Stimulated activated CD4-positive, alpha-beta T cell treated with anti-CD3 and anti-CD28 coated beads, Interleukin-1b, Interleukin-23, amount 100 ng/mL, for 1 hour (primary cell): ENCODE measurements at places on chromosomes 2 and 18.

- no peak for DNase-seq
Measured at GRCh38 chr2:43605079-43605655, 9.3 kb upstream of the THADA start.

- no peak for DNase-seq
Measured at GRCh38 chr2:1814616-1815015, 70.3 kb upstream of the PXDN start.

- no peak for DNase-seq
Measured at GRCh38 chr18:49227441-49228165, 232.8 kb downstream of the DYM start.

GRCh38 chr2:70118798-70119454 lies 31.6 kb downstream of the PCBP1 start:
- no peak for DNase-seq

DNA sequence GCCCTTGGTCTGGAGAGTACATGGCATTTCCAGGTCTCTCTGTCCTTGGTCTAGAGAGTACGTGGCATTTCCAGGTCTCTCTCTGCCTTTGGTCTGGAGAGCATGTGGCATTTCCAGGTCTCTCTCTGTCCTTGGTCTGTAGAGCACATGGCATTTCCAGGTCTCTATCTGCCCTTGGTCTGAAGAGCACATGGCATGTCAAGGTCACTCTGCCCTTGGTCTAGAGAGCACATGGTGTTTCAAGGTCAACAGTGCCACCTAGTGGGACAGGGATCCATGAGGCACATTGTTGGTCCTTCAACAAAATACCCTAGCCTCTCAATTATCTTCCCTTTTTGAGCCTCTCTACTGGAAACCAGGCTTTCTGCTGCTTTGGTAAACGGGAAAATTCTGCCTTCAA lies 250.2 kb downstream of the OTX1 start:
- DNase-seq = no peak

GRCh38 chr18:49757513-49758262 lies 55.6 kb downstream of the ACAA2 start:
- no peak for DNase-seq

- no peak for DNase-seq
Measured at GRCh38 chr2:55459279-55459678, 39.6 kb upstream of the CCDC88A start.

GRCh38 chr2:75603477-75603876 lies 42.7 kb upstream of the EVA1A start:
- no peak for DNase-seq

GRCh38 chr2:194062401-194062800 lies 1594.6 kb upstream of the SLC39A10 start:
- no peak for DNase-seq

GRCh38 chr2:9596621-9597311 lies 34.0 kb downstream of the YWHAQ start:
- DNase-seq = no peak

- no peak for DNase-seq
Measured at GRCh38 chr2:1788478-1788959, 44.2 kb upstream of the PXDN start.

DNA sequence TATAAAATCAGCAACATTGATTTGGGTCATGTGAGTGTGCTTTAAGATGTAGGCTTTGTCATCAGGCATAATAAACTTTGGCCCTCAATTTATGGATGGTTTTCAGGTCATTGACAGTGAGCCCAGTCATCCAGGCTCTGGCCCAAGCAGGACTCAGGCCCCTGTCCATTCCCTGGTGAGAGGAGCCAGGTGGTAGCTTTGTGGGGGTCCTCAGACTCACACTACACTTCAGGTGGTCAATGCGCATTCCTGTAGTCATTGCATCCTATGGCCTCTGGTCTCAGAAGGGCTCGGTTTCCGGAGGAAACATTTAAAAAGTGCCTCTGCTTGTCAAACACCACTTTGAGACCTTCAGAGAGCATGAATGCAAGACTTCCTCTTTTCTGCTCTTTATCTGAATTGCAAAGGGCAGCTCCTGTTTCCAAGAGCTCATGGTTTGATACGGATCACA lies 20.2 kb downstream of the LGALSL start:
- no peak for DNase-seq

- DNase-seq = no peak
Measured at GRCh38 chr2:181120625-181121024, 140.2 kb downstream of the UBE2E3 start.

DNA sequence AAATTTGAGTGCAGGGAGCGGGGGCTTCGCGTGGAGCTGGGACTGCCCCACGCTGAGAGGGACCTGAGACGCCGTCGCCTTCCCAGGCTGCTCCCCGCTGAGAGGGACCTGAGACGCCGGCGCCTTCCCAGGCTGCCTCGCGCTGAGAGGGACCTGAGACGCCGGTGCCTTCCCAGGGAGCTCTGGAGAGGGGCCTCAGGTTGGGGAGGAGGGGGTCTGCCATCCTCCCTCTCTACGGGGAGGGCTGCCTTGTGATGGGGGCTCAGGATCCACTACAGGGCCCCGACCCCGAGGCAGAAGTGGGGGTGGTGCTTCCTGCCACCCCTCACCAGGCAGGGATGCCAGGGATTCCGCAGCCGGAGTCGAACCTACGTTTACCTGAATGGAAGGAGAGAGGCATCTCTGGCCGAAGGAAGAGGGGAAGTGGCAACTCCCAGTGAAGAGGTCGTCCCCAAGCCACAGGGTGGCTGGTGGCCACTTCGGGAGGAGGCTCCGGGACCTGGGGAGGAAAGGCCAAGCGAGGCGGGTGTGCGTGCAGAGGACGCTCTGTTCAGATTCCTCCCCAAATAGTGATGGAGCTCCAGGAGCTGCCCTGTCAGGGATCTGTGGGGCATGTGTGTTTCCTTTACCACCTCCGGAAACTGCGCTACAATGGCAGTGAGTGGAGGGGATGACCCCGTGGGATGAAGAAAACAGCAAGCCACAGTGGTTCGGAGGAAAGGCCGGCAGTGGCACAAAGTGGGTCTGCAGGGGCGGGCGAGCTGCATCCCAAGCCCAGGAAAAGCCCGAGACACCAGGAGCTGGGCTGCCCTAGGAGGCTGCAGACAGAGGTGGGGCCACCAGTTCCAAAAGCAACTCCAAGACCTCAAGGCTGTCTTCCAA lies 108.2 kb upstream of the CTDP1 start:
- no peak for DNase-seq

GRCh38 chr2:64748561-64748960 lies 94.8 kb upstream of the SERTAD2 start:
- DNase-seq = no peak

DNA sequence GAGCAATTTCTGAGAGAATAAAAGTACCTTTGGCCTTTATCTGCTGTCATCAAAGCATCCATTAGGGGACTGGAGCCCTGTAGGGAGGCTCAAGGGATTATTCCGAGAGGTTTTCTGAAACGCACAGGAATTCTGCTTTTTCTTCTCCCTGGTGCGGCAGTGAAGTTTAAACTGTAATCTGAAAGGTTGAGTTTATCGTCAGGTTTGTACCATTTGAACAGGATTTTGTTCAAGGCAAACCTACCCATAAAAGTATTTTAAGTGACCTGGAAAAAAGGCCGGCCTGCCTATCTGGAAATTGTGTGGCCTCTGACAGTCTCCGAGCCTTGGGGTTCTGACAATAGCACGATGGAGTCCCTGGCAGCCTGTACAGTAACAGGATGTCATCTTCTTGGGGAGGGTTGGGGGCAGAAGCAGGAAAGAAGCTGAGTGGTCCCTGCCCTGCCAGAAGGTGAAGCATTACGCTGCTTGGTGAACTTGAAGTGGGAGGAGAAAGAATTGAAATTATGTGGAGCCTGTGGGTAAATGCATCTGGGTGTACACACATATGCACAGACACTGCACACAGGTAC lies 272.0 kb downstream of the CYRIA start:
- no peak for DNase-seq

- no peak for DNase-seq
Measured at GRCh38 chr2:151757861-151758260, 23.6 kb upstream of the NEB start.

DNA sequence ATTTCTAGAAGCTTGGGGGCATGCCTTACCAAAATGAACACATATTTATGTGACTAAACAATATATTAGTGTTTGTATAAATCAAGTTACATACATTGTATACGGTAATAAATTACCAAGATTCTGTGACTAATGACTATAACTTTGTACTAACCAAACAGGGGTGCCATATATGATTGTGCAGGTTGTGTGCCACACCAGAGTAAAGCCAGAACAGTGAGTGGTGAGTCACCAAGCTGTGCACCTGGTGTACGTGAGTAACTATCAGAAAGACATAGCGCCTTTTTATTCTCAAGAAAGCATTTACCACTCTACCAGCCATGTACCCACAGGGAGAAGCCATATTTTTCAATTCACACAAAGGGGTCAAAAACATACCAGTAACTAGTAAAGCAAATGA lies 453.2 kb upstream of the PIK3C3 start:
- DNase-seq = no peak

DNA sequence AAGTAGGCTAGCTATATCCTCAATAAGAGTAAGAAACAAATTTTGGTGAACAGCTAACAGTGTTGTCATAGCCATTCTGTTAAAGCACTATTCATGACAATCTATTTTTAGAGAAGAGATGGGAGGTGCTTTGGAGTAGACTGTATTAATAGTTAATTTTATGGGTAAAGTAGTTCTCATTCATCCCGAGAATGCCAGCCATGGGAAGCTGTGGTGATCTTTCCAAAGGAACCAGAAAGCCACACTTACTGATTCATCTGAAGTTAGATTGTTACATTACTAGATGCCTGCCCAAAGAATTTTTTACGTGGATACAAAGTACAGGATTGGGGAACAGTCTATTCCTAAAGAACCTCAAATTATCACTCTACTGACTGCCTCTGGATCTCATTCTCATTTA lies 74.6 kb downstream of the ZRANB3 start:
- DNase-seq = no peak

DNA sequence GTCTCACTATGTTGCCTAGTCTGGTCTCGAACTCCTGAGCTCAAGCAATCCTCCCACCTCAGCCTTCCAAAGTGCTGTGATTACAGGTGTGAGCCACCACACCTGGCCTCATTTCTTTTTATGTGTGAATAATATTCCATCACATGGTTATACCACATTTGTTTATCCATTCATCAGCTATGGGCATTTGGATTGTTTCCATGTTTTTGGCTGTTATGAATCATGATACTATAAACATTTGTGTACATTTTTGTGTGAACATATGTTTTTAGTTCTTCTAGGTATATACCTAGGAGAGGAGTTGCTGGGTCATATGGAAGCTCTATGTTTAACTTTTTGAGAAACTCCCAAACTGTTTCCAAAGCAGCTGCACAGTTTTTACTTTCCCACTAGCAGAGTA lies 24.4 kb downstream of the PKP4 start:
- no peak for DNase-seq

GRCh38 chr2:236402033-236402790 lies 138.0 kb upstream of the ASB18 start:
- no peak for DNase-seq

DNA sequence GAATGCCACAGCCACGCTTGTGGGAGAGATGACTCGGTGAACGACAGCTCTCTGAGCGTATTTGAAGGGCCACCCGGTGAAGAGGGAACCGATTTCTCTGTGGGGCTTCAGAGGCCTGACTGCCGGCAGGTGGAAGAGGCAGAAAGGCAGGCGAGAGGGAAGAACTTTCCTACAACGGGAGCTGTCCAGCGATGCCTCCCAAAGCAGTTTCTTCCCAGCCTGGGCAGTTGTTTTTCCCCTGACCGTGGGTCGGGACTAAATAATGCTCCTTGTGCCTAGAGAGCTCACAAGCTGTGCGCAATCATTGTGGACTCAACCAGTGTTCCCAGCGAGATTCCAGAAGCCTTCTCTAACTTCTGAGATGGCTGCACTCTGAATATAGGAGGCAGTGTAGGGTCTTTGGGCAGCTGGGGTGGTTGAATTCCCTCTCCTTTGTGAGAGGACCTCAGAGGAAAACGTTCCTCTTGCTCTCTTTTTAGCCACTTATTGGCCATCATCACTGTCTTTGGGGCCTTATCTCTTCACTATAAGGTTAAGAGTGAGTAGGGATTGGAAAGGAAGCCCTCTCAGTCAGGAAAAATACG lies 710 bp downstream of the SEC11C start:
- no peak for DNase-seq

GRCh38 chr2:231351648-231352047 lies 43.9 kb upstream of the B3GNT7 start:
- DNase-seq = no peak

- DNase-seq = no peak
Measured at GRCh38 chr18:58975781-58976180, 111.1 kb downstream of the ZNF532 start.

- DNase-seq = no peak
Measured at GRCh38 chr2:37454851-37455762, 110.7 kb downstream of the QPCT start.
